ENCODE measurements at places on chromosomes 12 and 14.

GRCh38 chr14:63993992-63994391, 141.2 kb downstream of the SYNE2 start:
- peak; percentile 7 for DNase-seq

- peak; percentile 83 for DNase-seq
Measured at GRCh38 chr12:20527417-20528163, 159.3 kb downstream of the PDE3A start.

- DNase-seq, result peak; percentile 35
Measured at GRCh38 chr14:72517736-72518135, 376.2 kb downstream of the DPF3 start.

DNA sequence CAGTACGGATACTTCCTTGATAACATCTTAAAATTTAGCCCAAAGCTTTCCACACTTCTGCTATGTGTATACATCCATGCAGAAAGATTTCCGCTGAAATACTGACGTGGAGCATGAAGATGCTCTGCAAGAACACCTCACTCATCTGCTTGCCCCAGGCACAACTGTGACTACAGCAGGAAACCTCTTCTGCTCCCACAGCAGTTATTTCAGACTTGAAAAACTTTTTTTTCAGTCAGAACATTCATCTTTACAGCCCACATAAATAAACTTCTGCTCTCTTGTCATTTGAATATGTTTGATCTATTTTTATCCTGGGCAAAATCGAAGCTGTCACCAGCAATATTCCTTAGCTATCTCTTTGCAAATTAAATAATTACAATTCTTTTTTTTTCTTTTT, 6.8 kb upstream of the LRIG3 start:
- no peak for DNase-seq

DNA sequence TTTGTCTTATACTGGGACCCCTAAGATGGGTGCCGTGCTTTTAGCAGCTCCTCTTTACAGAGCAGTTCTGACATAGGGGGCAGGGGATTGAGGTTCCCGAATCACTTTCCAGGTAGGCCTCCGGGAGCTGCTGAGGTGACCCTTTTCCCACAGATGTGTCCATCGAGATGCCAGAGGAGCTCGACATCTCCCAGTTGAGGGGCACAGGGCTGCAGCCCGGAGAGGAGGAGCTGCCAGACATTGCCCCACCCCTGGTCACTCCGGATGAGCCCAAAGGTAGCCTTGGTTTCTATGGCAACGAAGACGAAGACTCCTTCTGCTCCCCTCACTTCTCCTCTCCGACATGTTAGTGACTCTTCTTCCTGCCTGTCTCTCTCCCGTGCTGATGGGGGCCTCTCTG, 4.3 kb upstream of the TPI1 start:
- no peak for DNase-seq

All from cardiac fibroblast (primary cell).